ENCODE measurements at places on chromosomes 11 and 22.

GRCh38 chr11:2771758-2772466 is 72.1 kb upstream of the KCNQ1OT1 start:
- no peak for DNase-seq

- no peak for DNase-seq
These were observed 1340.7 kb downstream of the LRRC4C start for GRCh38 chr11:40118780-40119179.

- DNase-seq, result no peak
These were observed 194.5 kb downstream of the NAV2 start for GRCh38 chr11:19907008-19907579.

DNA sequence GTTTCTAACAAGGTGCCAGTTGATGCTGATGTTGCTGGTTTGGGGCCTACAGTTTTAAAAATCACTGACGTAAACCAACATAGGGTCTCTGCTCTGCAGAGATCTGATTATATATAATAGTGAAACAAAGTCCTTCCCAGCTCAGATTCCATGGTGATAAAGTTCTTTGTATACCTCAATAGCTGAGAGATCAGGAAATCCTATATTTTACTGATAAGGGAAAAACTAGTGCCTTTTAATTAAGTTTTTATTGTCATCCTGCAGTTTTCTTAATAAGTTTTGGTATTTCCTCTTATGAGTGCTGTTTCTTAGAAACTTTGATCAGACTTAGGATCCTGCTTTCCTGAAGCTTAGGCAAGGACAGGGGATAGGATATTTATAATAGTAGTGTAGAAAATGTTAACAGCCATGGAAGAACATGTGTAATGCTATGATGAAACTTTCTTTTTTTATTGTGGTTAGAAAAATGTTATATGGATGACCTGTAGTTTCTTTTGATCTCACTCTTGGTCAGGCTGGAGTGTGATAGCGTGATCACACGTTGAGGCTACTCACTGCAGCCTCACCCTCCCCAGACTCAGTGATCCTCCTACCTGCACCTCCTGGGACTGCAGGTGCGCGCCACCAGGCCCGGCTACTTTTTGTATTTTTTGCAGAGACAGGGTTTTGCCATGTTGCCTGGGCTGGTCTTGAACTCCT is 14.1 kb downstream of the CAPRIN1 start:
- DNase-seq, result peak; percentile 25

DNA sequence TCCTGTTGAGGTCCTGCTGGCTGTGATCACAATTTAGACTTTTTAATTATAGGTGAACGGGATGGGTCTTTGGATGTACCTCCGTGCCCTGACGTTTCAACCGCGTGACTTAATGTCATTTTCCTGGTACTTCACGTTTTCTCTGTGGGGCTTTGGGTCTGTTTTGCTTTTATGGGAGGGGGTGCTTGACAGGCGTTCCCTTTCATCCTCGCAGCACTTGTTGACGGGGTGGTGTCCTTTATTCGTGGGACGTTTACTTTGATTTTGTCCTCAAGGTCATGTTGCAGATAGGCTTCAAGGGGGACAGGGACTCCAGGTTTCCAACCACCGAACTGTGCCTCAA is 994 bp downstream of the PPP6R3 start:
- DNase-seq, result no peak

DNA sequence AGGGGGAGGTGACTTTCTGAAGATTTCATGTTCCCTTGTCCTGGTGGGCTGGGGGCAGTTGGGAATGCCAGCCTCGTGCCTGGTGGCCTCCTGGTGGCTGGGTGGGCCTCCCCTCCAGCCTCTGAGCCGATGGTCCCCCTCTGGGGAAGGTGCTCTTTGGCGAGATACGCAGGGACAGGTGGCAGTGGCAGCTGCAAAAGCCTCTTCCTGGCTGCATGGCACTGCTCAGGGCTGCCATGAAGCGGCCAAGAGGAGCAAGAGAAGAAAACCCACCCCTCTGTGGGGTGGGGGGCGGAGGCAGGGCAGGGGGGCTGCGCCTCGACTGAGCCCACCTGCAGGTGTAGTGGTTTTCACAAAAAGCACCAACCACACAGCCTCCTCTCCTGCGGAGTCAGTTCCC is 61.8 kb upstream of the PHF21B start:
- DNase-seq, result no peak

- DNase-seq, result no peak
These were observed 38.8 kb downstream of the RNF141 start for GRCh38 chr11:10502065-10502680.

DNA sequence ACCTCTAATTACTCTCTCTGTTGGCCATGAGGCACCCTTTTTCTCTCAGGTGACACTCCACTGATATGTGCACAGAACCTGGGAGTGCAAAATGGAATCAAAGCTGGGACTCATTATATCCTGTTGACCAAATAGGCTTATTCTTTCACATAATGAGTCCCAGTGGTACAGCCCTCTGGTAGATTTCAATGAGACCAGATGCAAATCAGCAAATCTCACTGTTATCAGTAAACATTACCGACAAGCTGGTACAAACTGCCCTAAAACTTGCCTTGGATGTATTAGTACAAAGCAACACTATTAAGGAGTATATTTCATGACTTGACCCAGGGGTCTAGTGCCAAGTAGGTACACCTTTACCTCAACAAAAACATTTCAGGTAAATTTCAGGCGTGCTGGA is 128.3 kb downstream of the DDX10 start:
- no peak for DNase-seq

DNA sequence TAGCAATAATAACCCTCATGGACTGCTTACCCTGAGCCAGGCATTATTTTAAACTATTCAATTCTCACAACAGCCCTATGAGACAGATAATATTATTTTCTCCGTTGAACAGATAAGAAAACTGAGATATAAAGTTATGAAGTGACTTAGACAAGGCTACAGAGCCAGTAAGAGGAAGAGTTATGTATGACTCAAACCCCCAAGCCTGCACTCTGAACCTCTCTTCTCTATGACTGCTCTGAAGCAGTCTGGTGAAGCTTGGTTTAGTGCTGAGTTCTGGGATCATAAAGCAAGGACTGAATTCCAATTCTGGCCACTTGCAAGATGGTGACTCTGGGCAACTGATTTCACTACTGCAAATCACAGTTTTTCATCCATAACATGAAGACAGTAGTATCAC is 34.5 kb downstream of the TNKS1BP1 start:
- no peak for DNase-seq

- no peak for DNase-seq
These were observed 25.3 kb upstream of the LMO1 start for GRCh38 chr11:8288824-8289491.

GRCh38 chr22:39940757-39941305 is 19.4 kb upstream of the TMA7B start:
- no peak for DNase-seq

DNA sequence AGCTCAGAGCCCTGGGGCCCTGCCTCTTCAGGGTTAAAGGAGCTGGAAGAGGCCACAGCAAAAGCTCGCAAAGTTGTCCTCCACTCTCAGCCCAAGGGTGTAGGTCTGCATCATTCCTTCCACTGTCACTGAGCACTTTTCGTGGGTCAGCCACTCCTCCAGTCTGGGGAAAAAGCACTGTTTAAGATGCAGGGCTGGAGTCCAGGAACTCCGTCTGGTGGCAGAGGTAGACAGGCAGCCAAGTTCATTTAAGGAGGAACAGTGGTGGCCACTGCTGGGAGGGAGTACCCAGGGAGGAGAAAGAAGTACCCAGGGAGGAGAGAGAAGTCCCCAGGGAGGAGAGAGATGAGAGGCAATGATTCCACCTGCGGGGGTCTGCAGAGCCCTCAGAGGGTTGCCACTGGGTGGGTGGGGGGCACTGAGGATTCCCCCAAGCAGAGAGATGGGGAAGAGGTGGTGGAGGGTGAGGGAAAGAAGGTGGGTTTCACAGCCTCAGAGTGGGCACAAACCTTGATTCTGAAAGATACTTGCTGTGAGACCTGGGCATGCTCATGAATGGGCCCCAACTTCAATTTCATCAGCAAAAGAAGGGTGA is 70.0 kb upstream of the B3GAT1 start:
- DNase-seq, result no peak

DNA sequence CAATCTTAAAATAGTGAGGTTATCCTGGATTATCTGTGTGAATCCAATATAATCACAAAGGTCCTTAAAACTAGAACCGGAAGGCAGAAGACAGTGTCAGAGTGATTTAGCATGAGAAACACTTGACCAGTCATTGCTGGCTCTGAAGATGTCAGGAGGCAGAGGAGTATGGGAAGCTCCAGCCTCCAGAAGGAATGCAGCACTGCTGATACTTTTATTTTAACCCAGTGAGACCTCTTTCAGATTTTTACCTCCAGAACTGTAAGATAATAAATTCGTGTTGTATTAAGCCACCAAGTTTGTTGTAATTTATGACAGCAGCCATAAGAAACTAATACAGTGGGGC is 134.4 kb upstream of the ZC3H12C start:
- no peak for DNase-seq

DNA sequence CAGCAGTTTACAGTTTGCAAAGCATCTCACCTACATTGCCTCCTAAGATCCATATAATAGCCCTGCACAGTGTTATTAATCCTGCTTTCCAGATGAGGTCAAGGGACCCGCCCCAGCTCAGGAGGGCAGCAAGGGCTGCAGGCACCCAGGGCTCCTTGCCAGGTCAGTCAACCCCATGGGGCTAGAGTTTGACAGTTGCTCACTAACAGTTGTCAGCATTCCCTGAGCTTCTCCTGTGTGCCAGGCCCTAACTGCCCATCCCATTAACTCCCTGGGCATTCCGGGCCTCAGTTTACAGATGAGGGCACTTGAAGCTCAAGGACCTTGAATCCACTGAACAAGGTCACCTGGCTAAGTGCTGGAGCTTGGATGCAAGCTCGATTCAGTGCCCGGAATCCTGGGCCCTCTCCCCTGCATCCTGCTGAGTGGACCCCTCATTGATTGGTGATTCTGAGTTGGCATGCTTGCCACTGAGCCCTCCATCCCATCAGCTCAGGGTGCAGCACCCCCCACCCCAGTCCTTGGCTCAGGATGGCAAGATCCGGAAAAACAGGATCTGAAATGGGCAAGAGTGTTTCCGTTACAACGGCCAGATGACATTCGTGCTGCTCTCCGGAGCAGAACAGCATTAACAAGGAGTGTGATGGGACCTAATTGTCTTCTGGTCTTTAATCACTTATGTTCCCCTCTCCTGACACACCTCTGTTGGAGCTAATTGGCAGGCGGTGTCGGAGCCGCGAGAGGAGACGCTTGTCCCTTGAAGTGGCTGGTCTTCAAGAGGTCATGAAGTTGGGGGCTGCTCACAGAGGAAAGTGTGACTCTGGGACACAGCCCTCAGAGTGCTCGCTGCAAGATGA is 87.4 kb upstream of the SHISAL1 start:
- DNase-seq, result no peak

- no peak for DNase-seq
These were observed 626.4 kb downstream of the BRD1 start for GRCh38 chr22:49201046-49201970.

- no peak for DNase-seq
These were observed 55.6 kb downstream of the NAV2 start for GRCh38 chr11:19768197-19768596.

GRCh38 chr11:68146010-68146540 is 24.9 kb upstream of the CHKA start:
- DNase-seq, result peak; percentile 33

DNA sequence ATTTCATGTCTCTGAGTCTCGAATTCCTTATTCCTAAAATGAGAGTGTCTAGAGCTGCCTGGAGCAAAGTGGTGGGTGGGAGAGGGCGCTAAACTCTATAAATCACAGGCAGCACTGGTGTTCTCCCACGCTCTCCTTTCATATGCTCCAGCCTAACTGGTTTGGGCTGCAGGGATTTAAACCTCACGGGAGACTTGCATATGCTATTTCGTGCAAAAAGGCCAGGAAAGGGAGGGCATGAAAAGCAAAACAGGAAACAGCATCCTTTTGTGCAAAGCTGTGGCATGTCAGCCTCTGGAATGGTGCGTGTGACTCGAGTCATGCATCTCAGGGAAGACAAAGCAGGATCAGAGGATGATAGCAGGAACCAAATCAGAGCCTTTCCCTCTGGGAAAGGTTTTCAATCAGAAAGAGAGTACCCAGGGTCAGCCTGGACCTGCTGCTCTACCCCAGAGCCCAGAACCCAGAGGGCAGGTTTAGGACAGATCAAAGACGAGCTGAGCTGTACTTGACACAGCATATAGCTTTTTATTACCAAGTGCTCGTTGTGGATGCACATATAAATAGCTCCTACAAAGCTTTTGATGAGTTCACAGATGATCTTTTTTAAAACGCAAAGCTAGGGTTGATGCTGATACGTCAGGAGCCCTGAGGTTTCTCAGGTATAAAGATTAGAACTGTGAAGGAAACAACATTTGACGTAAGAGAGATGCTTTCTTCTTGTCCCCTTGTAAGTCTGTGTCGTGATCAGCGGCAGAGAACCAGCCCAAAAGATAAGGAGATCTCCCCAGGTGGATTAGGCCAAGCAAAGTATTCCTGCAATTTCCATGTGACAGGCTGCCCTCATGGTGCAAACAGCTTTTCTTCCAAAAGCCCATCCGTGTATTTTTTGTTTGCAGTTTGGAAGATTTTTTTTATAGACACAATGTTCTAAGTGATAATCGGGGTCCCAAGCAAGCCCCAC is 46.2 kb upstream of the YWHAH start:
- DNase-seq, result no peak

- no peak for DNase-seq
These were observed 419.2 kb downstream of the AASDHPPT start for GRCh38 chr11:106496677-106497076.

- DNase-seq, result no peak
These were observed 15.1 kb upstream of the LGR4 start for GRCh38 chr11:27487706-27488105.

DNA sequence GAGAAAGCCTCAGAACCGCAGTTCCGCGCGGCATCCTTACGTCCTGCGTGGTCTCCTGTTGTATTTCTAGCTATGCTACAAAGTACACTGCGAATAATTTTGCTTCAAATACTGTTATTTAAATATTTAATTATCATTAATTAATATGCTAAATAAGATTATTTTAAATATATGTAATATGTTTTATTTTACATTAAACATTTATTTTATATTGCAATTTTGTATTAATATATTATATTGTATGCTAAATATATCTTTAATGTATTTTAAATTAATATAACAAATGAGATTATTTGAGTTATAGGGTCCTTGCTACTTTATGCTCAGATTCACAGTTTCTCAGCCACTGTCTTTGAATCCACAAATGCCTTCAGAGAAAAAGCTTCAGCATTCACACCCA is 436.7 kb downstream of the BRD1 start:
- no peak for DNase-seq

DNA sequence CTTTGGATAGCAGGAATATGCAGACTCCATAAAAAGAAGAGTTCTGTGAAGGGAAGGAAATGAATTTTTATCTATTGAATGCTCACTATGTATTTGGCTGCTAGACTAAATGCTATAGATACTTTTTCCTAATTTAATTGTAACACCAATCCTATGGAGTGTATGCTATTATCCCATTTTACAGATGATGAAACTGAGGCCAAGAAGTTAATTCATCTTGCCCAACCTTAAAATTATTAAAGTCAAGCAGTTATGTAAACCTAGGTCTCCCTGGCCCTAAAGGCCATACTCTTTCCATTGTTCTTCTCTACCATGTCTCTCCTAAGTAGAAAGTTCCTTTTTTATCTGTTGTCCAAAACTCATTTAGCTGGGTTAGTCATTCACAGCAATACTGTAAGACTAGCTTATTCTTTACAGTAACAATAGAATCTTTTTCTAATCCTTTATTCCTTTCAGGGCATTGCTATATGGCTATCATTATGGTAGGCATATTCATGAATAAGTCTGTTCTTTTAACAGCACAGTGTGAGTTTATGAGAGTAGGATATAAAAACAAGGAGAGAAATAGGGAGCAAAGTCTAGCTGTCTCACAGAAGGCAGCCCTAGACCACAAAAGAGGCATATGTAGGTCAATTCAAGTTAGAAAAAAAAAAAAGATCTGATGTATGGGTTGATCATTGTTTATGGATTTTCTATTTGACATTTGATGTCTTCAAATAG is 50.5 kb downstream of the MAML2 start:
- no peak for DNase-seq
